CD4-positive, alpha-beta T cell treated with Interleukin-21 for 1 hour (primary cell): ENCODE measurements at places on chromosomes 7 and 10.
A peak's percentile ranks its signal among the peaks of the same experiment; 100 is the strongest.

DNA sequence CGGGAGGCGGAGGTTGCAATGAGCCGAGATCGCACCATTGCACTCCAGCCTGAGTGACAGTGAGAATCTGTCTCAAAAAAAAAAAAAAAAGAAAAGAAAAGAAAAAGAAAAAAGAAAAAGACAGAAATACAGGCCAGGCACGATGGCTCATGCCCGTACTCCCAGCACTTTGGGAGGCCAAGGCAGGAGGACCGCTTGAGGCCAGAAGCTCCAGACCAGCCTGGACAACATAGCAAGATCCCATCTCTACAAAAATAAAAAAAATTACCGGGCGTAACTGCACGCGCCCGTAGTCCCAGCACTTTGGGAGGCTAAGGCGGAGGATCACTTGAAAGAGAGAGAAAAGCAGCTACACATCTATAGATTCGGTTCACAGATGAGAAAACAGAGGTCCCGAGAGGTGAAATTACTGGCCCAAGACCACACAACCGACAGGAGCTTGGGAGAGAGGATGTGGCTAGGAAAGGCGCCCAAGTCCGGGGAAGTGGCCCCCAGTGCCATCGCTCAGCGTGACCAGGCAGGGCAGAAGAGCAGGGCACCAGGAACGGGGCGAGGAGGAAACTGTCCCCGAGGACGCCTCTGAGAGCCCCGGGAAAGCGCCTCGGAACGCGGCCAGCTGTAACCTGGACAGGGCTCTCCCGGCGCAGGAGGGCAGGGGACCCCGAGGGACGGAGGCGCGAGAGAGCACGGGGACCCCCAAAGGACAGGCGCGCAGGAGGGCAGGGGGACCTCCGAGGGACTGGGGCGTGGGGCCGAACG is 612 bp downstream of the SNX8 start:
- DNase-seq: no peak

DNA sequence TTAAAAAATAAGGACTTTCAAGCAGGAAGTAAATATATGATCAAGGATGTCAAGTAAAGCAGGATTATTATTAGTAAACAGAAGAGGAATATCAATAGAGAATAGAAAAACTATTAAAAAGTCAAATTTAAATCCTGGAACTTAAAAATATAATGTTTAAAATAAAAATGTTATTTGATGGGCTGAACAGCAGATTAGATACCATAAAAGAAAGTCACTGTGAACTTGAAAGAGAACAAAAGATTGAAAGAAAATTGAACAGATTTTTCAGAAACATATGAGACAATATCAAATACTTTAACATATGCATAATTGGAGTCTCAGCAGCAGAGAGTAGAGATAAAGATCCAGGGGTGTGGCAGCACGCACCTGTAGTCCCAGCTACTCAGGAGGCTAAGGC is 1213.7 kb upstream of the AUTS2 start:
- DNase-seq: no peak

DNA sequence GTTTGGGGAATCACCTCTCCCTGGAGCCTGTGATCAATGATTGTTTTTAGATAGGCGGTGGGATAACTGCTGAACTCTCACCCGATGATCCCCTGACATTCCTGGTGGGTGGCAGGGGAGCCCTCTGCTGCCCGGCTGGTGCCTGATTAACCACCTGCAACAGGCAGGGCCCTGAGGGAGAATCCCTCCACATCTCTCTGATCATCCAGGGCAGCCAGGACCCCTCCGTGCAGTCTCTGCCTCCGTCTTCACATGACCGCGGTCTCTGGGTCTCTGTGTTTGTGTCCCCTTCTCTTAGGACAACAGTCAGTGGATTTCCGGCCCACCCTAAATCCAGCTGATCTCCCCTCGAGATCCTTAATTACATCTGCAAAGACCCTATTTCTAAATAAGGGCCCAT is 17.4 kb downstream of the CALML5 start:
- no peak for DNase-seq

GRCh38 chr7:37247861-37248260 is 200.8 kb downstream of the ELMO1 start:
- DNase-seq: no peak

DNA sequence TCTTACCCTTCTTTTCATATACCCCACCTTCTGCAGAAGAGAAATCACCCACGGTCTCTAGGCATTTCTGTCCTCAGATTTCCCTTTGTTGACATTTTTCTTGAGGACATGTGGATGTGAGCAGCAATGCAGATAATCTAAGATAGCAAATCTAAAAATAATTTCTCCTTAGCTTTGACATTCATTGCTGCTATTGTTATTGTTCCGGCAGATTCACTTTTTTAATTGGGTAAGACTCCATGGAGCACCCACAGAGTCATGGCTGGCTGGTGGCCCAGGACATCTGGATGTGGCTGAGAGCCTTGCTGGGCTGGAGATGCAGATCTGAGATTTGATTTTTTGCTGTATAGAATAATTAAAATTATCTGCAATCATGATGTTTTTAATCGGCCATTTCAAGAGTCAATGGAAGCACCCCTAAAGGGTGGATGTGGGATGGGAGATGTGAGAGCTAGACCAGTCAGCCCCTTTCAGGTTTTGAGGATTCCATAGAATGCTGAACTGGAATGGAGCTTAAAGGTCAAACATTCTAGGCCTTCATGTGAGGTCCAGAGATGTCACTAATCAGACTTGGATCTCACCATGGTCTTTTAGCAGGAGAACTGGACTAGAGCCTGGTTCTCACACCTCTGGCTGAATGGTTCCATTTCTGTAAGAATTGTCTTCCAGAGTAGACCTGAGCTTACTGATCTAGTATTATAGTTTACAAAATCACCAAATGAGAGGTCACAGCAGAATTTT is 37.5 kb downstream of the TAS2R41 start:
- no peak for DNase-seq

GRCh38 chr10:75202321-75203045 is 8.1 kb upstream of the VDAC2 start:
- DNase-seq: no peak

- DNase-seq: no peak
These were observed 470.0 kb downstream of the SUGCT start for GRCh38 chr7:40604601-40605438.

DNA sequence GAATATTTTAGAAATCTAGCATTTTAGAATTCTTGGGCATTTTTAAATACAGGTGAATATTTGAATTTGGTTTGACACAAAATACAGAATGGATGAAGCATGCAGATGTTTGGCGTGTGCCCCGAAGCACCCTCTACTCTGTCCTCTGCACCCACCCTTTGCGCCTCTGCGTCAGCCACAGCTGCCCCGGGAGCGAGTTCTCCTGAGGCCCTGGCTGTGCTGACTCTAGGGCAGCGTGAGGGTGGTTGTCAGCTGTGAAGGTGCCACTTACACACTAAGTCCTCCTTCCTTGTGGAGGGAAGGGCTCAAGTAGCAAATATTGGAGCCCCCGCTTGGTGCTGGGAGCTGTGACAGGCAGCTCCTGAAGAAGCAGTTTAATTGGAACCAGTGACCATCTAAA is 48.4 kb downstream of the DAGLB start:
- DNase-seq: no peak

- DNase-seq: no peak
These were observed 743 bp downstream of the OR2A5 start for GRCh38 chr7:144049491-144049890.

- peak; percentile 30 for DNase-seq
These were observed 393.8 kb upstream of the PRKCQ start for GRCh38 chr10:6973899-6974298.

- DNase-seq: no peak
These were observed 128.6 kb downstream of the APBB1IP start for GRCh38 chr10:26566525-26567350.

GRCh38 chr10:12869427-12869826 is 132.1 kb downstream of the CCDC3 start:
- no peak for DNase-seq

DNA sequence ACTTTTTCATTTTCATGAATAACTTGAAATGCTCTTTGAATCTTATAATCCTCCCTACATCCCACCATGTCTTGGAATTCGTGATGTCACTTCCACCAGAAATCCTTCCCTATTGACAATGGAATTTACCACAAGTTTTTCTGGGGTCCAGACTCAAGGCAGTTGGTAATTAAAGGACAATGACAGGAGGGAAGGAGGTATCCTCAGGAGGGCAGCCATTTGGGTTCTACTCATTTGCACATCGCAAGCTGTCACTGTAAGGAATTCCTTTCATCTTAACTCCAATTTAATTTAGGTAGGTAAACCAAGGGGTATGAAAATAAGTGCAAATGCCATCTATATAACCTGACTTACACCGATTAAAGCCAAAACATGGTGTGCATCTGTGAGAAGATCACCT is 21.9 kb downstream of the LRRC17 start:
- DNase-seq: no peak

DNA sequence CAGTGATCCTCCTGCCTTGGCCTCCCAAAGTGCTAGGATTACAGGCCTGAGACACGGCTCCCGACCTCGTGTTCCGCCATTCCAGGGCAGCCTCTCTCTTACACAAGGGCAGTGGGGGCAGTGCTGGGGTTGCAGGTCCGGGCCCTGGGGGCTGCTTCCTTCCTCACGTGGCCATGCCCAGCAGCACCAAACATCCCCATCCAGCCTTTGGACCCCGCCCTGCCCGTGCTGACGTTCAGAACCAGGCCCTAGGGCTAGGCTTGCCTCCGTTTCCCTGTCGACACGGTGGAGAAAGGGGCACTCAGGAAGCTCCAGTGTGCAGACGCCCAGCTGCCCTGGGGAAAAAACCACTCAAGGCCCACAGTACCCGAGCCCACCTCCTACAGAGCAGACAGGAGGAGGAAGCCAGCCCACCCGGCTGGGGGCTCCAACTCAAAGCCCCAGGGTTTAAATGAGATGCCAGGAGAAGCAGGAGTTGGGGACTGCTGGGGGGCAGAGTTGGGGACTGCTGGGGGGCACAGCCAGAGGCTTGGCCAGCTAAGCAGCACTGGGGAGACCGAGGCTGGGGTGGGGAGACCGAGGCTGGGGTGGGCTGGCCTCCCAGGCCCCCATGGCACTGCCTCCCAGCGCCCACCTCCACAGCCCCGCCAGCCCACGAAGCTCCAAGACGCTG is 35.9 kb downstream of the ADAP1 start:
- DNase-seq: no peak

GRCh38 chr7:152090747-152091146 is 65.3 kb downstream of the GALNT11 start:
- DNase-seq: no peak

- DNase-seq: no peak
These were observed 1.2 kb upstream of the PLXNA4 start for GRCh38 chr7:132577206-132578049.

DNA sequence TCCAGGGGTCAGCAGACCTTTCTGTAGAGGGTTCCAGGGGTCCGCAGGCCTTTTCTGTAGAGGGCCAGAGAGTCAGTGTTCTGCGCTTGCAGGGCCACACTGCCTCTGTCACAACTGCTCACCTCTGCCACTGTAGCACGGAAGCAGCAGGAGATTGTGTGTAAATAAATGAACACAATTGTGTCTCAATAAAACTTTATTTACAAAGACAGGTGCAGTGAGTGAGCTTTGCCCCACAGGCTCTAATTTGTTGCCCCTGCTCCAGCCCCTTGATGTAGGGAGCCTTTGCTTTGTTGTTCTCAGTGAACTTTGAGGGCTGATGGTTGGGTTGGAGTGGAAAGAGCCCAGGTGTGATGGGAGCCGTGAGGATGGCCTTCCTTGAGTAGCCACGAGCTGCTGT is 67.8 kb downstream of the MGMT start:
- DNase-seq: no peak

DNA sequence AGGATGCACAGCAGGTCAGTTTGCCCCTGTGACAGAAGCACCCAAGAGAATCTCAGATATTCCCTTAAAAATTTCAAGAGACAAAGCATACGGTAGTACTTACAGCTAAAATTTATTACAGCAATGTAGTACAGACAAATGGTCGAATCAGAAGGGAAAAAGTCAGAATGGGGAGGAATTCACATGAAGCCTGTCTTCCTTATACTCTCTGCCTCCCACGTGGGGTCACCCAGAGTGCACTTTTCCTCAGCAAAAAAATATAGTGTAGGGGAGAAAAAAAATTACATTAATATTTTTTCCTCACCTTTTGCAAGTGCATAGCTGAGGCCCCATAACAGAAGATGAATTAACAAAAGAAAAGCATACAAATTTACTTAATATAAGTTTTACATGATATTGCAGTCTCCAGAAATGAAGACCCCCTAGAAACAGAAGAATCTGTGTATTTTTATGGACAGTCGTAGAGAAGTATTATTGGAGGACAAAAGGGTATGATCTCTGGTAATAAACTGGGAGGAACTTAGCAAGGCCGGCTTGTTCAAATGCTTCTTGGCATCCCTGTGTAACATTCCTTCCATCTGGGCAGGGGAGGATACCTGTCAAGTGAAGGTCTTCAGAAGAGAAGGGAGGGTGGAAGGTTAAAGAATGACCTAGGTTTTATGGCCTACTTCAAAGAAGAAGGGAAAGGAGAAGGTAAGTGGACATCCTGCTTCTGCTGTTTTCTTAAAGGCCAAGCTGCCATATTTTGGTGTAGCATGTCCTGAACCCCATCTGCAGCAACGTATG is 270.6 kb upstream of the MAGI2 start:
- no peak for DNase-seq

- DNase-seq: peak; percentile 63
These were observed 66.3 kb upstream of the KLF6 start for GRCh38 chr10:3850999-3851937.

DNA sequence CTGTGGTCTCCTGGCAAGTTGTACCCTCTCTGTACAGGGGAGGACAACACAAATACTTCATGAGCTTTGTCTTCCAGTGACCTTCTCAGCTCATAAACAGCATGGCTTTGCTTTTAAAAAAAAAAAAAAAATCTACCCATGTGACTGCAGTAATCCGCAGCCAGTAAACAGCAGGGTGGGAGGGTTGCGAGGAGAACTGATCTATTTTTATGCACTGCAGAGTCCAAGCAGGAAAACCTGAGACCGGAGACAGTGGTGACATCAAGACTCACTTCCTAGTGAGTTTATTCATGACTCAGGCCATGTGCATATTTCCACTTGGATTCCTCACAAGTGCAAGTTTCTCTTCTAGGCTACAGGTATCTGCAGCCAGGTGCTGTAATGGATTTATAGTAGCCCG is 127.9 kb downstream of the NRF1 start:
- DNase-seq: no peak

- no peak for DNase-seq
These were observed 755.2 kb upstream of the SORCS1 start for GRCh38 chr10:107919626-107920235.

GRCh38 chr7:140023728-140024127 is 39.0 kb downstream of the PARP12 start:
- DNase-seq: no peak

DNA sequence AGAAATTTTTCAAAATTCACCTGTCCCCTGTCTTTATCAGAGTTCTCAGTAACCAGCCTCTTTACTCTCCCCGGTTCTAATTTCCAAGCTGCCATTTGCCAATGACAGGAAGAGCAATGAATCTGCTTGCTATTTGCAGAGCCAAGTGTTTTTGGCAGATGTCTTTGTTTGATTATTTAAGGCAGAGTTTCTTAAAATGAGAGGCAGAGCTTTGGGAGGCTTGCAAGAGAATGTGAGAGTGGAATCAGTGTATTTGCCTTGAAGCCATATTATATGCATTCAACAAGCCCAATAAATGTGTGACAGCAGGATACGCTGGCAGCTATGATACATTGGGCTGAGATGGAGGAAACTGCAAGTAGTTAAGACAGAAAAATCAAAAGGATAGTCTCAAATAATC is 196.5 kb downstream of the PHF14 start:
- no peak for DNase-seq
